ENCODE measurements at places on chromosomes 7 and 10.

- no peak for DNase-seq
Observed at GRCh38 chr7:134438946-134439345, 20.0 kb downstream of the AKR1B1 start.

DNA sequence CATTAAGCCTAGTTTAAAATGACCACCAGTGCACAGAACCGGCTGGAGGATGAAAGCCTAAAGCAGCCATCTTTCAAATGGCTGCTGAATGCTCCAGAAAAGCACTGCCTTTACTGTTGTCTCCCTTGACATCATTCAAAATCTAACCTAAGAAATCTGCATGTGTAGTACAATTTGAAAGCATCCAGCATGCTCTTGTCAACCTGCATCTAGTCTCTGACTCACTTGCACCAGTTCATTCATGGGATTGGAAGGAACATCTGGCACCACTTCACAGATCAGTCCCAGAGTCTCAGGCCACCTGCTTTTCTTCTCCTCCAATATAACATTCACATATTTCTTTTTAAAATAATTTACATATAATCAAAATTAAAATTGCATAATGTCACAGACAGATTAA is 76.2 kb downstream of the RNF133 start:
- DNase-seq, result no peak

- DNase-seq, result no peak
Observed at GRCh38 chr7:72754312-72754711, 73.7 kb downstream of the TYW1B start.

DNA sequence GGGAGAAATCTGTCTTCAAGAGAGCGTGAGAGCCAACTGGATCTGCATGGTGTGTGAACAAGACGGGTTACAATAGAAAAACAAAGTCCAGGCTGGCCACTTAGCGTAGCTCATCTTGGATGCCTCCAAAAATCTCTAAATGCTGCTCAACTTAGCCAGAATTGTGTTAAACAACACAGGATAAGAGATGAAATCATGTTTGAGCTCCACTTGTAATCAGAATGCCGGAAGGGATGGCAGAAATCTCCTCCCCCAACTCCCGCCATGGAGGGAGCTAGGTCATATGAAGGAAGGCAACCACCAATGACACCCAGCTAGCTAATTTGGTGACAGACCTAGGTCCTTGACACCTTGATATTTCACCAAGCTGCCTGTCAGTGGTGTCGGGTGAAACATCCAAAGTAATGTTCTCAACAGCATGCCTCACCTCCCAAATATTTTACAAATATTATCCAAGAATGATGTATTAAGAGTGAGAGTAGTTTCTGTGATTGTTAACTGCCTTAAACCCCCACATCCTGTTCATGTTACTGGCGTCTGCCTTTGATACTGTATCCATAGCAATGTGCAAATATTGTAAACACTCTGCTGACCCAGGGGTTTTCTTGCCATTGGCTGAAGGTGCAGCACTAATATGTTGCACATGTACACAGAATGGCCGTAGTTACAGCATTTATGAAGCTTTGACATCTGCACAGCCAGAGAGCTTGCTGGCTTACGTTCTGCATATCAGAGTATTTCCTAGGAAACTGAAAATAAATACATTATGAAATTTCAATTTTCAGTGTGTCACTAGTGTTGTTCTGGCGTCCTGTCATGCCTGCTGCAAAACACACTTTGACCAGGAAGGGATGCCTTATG is 25.8 kb downstream of the TMEM254 start:
- DNase-seq, result no peak

DNA sequence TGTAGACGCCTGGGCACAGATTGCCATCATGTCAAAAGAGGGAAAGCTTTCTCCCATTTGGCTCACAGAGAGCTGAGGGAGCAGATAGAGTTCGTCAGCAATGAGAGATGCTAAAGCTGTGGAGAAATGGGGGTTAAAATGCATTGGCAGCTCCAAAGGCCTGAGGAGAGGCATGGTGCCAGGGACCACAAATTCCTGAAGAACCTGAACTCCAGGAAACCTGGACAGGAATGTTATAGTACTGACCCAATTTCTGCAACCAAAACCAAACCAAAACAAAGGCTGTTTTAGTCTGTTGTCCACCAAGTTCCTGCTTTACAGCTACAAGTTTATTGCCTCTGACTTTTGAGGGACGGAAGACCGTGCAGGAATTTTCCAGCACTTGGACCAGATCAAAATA is 575.7 kb downstream of the REEP3 start:
- DNase-seq, result no peak

GRCh38 chr7:116354546-116355423 is 144.4 kb downstream of the TES start:
- no peak for DNase-seq

DNA sequence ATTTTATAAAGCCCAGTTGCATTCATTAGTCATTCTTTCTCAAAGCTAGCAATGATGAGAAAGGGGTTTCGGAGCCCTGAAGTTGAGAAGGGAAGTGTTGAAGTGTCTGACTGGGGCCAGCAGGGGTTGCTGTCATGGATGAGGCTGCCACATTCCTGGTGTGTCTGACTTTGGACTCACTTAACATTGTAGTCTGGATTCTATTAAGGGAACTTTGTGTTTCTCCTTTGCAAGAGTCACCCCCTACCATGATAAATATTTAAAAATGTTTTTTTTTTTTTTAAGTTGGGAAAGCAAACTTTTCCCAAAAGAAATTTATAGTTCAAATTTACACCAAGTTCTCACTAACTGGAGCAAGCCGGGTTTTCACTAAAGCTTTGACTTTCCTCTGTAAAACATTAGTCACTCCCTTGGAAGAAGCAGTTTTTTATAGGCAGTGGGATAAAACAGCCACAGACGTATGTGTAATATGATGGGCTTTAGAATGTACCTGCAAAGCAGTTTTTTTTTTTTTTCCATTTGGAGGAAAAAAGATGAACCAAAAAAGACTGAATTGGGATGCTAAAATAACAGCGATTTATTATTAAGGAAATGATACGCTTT is 243.6 kb downstream of the TWIST1 start:
- DNase-seq, result no peak

GRCh38 chr10:28533186-28533564 is 257 bp downstream of the WAC start:
- no peak for DNase-seq

DNA sequence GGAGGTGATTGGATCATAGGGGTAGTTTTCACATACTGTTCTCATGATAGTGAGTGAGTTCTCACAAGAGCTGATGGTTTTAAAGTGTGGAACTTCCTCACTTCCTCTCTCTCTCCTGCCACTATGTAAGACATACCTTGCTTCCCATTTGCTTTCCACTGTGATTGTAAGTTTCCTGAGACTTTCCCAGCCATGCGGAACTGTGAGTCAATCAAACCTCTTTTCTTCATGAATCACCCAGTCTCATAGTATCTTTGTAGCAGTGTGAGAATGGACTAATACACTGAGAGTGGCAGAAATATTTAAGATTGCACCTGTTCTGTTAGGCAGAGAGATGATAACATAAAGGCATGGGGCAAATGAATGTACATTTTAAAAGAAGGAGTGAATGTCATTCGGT is 507.8 kb downstream of the SORCS3 start:
- DNase-seq, result no peak

GRCh38 chr10:34786464-34786863 is 28.6 kb downstream of the PARD3 start:
- DNase-seq, result no peak

DNA sequence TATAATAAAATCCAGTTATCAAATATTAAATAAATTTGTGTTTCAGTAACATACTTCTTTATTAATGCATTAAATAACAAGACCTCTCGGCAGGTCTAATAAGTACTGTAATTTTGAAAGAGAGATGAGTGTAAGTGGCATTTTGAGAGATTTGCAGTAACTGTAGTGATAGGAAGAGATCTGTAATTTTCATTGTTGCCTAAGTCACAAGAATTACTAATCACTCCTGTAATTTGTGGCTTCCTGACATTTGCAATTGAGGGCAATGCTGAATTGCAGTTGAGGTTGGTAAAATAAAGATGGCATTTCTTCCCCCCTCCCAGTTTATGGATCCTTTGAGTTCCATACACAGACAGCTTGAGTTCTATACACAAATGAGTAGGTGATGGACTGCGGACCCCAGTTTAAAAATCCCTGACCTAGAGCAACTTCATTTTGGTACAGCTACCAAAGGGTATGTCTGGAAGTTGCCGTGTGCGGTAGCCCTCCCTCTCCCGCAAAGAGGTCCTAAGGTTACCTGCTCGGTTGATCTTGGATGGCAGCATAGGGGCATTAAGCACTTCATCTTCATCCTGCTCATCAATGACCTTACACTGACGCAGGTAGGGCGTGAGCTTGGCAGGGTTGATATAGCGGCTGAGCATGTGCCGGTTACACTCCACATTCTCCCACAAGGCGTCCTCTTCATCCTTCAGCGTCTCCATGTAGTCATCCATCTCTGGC is 96.4 kb downstream of the CARD11 start:
- no peak for DNase-seq

DNA sequence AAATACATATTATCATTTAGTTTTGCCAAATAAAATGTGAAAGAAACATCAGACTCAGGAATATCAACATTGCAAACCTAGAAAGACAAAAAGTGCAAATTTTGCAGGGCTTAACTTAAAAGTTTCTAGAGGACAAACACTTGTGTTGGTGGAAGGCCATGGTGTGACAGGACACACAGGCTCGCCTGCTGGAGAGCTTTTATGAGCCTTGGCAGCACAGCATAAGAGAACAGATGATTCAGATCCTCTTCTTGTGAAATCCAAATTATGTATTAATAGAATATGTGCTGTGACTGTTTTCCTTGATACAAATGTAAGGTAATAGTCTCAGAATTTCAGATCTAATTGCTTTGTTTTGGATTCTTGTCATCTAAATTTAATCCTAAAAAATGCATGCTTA is 72.9 kb upstream of the ABCB5 start:
- DNase-seq, result no peak

- no peak for DNase-seq
Observed at GRCh38 chr10:91198781-91199180, 21.7 kb upstream of the PCGF5 start.

- no peak for DNase-seq
Observed at GRCh38 chr10:24690961-24691512, 32.6 kb downstream of the ARHGAP21 start.

DNA sequence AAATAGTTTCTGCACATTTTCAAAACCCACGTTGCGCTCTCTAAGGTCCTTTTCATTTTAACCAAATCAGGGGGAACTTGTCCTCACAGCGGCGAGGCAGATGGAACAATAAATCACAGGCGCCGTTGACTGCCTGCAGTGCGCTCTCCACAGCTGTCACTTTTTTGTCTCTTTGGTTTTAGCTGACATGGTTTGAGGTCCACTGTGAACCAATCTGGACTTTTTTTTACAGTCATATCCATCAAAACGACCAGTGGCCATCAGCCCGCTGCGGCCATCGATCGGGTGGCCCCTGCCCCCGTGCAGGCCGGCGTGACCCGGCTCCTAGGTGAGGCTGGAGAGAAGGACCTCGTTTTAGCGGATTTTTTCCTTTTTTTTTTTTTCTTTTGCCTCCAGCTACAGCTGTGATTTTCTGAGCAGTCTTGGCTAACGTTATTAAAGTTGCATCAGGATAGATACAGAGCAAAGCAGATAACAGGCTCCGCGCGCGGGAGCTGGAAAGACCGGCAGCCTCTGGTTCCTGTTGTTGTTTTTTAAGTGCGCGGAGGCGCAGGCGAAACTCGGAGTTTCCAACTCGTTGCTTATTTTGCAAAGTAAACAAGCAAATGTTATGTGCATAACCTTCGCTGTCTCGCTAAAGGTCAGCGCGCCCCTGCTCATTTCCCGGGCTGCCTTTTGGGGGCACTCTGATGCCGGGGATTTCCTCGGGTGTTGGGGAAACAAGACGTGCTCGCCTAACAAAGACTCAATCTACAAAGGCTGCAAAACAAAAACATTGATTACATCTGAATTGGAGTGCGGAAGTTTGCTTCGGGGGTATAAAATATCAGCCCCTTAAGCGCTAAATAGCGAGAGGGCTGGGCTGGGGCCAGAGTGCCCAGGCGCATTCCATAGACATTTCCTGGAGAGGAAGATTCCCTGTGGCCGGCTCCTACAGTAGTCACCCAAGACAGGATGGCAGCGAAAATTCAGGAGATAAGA is 414.8 kb upstream of the MKI67 start:
- DNase-seq, result no peak

Measured in activated naive CD4-positive, alpha-beta T cell treated with Interleukin-2 at 50 U/mL for 16 hours (primary cell).